ENCODE measurements at places on chromosomes 7 and 10.

GRCh38 chr10:94785211-94785610 is 22.7 kb downstream of the CYP2C19 start:
- no peak for DNase-seq

DNA sequence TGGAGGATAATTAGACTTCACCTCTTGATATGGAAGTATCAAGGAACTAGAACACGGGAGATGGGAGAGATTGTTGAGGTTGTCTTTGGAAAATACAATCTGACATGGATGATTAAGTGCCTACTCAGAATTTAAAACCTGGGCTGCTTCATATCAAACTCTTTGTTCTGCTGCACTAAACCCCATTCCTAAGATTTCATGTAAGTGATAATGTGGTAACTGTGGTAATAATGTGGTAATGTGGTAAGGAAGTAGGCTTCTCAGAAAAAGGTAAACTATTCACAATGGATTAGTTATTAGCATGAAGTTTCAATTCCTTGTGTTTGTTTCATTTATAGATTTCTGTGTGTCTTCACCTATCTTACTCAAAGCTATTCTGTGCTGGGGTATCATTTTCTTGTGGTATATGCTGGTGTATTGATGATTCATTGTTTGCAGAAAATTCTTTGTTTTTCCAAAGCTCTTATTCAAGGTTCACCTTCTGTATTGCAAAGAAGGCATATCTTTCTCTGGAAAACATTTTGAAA is 129.9 kb upstream of the TAC1 start:
- no peak for DNase-seq

GRCh38 chr7:127781081-127781480 is 129.1 kb downstream of the SND1 start:
- no peak for DNase-seq

- no peak for DNase-seq
Measured at GRCh38 chr10:125193306-125193877, 33.0 kb upstream of the CTBP2 start.

DNA sequence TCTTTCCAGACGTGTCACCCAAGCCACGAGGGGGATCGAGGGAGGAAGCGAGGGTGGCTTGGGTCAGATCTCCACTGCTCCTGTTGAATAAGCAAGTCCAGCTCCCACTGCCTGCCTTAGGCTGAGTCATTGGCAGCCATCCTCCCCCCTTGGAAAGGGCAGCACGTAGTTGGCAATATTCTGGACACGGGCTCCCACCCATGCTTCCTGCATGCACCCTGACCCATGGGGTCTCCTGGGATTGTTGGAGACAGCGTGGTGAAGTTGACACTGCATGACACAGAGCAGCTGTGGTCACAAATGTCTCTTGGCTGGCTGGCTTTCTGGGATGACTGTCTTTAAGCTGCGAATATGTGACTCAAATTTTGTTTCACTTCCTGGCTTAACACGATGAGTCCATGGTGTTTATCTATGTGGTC is 11.2 kb downstream of the BTBD16 start:
- no peak for DNase-seq

GRCh38 chr7:92246360-92247101 is 757 bp downstream of the ANKIB1 start:
- peak; percentile 74 for DNase-seq

GRCh38 chr10:130440494-130440893 is 304.3 kb downstream of the GLRX3 start:
- no peak for DNase-seq

DNA sequence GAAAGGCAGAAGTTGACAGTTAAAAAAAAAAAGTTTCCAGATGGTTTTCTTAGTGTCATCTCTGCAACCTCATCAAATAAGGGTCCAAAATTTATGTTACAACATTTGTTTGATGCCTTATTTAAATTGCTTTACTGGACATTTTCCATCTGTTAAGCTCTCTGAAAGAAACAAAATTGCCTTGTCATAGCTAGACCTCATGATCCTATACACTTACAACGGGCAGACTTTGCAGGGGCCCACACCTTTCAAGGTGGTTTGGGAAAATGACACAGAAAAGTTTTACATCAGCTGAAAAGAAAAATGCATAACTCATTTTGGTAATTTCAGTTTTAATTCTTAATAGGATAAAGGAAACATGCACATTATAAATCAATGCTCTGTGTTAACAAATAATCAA is 1.4 kb upstream of the TES start:
- DNase-seq: no peak

DNA sequence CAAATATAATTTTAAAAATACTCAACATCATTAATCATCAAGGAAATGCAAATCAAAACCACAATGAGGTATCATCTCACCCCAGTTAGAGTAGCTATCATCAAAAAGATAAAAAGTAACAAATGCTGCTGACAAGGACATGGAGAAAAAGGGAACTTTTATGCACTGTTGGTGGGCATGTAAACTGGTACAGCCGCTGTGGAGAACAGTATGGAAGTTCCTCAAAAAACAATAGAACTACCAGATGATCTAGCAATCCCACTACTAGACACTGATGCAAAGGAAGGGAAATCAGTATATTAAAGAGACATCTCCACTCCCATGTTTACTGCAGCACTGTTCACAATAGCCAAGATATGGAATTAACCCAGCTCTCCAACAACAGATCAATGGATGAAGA is 384.5 kb downstream of the PLXDC2 start:
- no peak for DNase-seq
